ENCODE measurements at places on chromosomes 5 and 9.

GRCh38 chr5:172670005-172670402 lies 28.9 kb downstream of the NEURL1B start:
- no peak for DNase-seq

DNA sequence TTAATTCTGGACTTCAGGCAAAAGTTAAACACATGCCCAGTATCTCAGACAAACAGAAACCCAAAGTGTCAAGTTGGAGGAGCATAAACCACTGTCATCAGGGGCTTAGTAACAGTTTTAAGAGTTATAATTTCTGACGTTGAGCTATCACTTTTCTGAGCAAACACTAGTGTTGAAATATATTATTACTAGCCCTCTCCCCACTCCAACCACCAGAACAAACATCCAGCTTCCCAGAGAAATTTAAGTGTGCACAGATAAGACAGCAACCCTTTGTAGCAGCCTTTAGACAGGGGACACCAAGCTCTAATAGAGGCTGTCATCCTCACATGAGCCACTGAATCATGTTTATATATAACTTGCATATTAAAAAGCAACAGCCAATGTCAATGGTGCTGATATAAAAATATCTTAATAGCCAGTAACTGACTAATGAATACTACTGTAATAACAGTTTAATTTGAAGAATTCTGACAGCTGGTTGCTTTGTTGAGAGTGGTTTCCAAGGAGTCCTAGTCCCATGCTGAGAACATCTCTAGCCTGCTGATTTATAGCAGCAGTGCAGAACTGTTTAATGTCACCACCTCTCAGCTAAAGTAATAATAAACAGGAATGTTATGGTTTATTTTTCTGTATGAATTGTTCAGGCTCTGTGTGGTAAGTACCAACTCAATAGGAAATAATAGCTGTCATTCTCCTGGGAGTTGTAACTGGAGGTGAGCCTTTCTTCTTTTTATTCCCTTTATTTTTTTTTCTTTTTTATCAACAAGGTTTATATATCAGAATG lies 528.7 kb upstream of the ZNF608 start:
- DNase-seq, result no peak

DNA sequence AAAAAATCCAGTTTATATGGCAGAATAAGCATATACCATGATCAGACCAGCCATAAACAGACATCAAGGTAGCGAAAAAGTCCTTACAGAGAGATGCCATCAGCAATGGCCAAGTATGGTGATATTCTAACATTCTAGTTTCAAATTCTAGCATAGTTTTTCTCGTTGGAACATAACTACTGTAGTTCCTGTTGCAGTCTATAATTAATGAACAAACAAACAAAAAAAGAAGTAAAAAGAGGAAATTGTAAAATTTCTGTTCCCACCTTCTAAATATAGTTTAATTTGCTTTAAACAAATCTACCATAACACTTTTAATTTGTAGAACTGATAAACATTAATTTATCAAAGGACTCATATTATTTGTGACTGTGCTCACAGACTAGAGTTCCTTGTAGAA lies 9.9 kb upstream of the CD180 start:
- DNase-seq, result no peak

DNA sequence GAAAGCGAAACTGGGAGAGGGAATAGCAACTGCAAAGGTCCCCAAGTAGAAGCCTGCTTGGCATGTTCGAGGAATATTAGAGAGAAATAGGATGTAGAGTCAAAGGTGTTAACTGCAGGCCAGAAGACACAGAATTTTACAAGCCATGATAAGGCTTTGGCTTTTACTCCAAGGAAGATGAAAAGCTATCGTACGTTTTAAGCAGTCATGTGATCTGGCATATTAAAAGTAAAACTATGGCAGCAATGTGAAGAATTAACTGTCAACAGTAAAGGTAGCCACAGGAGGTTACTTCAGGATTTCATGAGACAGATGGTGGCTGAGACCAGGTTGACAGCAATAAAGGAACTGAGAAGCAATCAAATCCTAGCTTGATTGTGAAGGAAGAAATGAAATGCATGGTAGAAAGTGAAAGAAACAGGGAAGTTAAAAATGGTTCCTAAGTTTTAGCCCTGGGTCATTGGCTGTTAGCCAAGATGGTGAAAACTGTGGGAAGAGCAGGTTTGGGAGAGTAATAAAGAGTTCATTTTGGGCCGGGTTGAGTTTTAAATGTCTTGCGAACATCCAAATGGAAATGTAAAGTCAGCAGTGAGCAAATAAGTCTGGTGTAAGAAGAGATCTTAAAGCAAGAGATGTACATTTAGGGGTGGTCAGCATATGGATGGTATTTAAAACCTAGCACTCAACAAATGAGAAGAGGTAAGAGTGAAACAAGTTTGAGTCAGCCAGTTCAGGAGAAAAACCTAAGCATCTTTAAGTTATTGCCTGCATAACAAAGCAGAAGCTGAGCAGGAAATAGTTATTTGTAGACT lies 20.3 kb upstream of the TTC33 start:
- no peak for DNase-seq

- no peak for DNase-seq
These were observed 23.7 kb downstream of the SLC6A7 start for GRCh38 chr5:150213530-150213929.

DNA sequence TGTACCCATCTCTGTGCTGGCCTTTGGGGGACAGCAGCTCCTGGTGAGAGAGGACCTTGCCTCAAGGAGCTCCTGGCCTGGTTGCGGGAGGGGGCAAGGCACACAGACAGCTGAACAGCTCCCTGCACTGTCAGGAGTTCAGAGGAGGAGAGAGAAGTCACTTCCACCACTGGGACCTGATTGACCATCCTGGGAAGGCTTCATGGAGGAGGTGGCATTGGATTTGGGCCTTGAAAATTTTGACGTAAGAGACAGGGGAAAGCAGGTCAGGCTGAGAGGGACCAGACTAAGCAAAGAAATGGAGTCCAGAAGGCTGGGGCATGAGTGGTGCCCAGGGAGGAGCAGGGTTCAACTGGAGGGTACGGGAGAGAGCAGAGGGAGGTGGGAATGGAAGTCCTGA lies 20.3 kb upstream of the DAB2IP start:
- DNase-seq, result no peak

GRCh38 chr9:107425101-107426025 lies 64.2 kb downstream of the KLF4 start:
- DNase-seq, result peak; percentile 9

GRCh38 chr9:136023410-136024225 lies 62.4 kb upstream of the UBAC1 start:
- no peak for DNase-seq

GRCh38 chr5:124639095-124639665 lies 107.3 kb downstream of the ZNF608 start:
- DNase-seq, result no peak

DNA sequence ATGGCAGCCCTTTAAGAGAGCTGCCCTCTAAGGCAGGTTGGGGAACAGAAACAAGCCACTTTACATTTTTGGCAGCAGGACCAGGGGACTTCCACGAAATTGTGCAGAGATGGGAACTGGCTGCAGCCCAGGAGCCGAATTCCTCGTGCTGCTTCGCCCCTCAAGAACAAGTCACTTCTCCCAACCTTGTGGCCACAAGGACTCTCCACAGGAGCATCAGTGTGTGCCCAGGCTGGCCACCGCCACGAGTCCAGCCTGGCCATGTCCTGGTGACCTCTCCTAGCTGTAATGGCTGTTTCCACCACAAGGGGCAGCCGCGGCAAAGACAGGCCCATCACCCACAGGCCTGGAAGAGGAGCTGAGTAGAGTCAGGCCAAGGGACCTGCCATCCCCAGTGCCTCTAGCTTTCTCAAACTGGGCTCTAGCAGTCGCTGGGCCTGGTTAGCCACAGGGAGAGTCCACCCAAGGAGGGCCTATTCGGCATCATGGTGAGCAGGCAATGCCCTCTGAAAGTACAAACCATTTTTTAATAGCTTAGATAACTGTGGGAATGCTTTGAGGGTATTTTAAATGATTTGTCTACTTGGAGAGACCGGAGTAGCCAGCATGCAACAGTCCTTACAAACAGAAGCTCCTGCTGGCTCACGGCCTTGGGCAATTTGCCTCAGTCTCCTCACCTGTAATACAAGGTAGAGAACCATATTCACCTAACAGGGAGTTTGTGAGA lies 129.0 kb downstream of the COL23A1 start:
- DNase-seq, result peak; percentile 2

All from activated T-helper 9 cell treated with anti-CD3 and anti-CD28 coated beads, Interleukin-2, amount 50 U/mL, for 16 hours (primary cell).